ENCODE measurements at places on chromosomes 3 and 15.

- no peak for DNase-seq
Measured at GRCh38 chr15:77039217-77039533, 31.7 kb downstream of the TSPAN3 start.

- no peak for DNase-seq
Measured at GRCh38 chr3:155110022-155110421, 29.9 kb downstream of the MME start.

DNA sequence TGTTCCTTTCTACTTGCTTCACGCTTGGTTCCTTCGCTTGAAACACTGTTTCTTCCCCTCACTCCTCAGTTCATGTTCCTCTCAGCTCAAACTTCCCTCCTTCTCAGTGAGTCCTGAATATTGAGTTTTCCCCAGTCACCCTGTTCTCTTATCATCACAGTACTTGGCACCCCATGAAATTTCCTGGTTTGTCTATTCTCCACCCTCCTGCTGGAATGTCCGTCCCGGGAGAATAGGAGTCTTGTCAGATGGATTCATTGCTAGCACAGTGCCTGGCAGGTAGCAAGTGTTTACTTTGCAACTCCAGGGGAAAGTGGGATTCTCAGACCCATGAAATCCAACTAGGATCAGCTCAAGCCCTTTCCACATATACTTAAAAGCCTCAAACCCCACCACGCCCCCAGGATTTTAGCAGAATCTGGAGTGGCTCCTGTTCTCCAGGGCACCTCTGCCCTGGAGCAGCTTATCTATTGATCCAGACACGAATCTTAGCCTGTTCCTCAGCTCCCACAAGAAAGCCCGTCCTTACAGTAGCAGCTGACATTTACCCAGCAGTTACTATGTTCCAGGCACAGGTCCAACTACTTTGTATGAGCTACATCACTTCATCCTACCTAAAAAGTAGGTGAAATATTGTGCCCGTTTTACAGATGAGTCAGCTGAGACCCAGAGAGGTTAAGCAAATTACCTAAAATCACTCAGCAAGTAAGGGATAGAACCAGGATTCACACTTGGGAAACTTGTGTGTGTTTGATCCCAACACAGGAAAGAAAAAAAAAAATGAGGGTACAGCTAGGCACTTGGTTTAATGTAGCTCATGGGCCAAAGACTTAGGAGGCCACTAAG is 36.8 kb upstream of the MAP3K13 start:
- DNase-seq = no peak

GRCh38 chr15:99955532-99955931 is 222.3 kb upstream of the LYSMD4 start:
- no peak for DNase-seq

GRCh38 chr3:6504347-6504746 is 356.6 kb upstream of the GRM7 start:
- DNase-seq = no peak

- no peak for DNase-seq
Measured at GRCh38 chr3:133441867-133442270, 42.0 kb downstream of the BFSP2 start.

- DNase-seq = no peak
Measured at GRCh38 chr3:148008591-148008990, 599.4 kb downstream of the ZIC1 start.

DNA sequence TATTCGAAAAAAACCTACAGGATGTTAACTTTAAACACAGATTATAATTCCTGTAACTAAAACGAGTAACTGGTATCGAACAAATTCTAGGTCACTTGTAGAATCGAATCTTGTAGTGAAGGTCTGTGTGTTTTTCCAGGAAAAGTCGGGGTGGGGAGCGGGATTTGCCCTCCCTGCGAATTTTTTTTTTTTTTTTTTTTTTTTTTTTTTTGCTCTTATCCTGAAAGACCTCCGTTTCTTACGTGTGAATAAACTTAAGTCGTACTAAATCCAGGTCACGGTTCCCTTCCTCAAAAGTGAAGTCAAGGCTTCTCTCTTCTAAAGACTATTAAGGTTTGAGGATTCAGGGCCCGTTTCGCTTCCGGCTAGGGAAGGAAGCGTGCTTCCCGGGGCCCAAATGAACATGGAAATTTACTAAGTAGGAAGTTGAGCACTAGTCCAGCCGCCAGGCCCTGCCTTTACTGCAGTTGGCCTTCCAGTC is 770 bp downstream of the TBC1D5 start:
- peak; percentile 50 for DNase-seq

- DNase-seq = no peak
Measured at GRCh38 chr3:35241236-35241635, 398.1 kb upstream of the ARPP21 start.

- no peak for DNase-seq
Measured at GRCh38 chr3:53570709-53571108, 76.3 kb downstream of the CACNA1D start.

DNA sequence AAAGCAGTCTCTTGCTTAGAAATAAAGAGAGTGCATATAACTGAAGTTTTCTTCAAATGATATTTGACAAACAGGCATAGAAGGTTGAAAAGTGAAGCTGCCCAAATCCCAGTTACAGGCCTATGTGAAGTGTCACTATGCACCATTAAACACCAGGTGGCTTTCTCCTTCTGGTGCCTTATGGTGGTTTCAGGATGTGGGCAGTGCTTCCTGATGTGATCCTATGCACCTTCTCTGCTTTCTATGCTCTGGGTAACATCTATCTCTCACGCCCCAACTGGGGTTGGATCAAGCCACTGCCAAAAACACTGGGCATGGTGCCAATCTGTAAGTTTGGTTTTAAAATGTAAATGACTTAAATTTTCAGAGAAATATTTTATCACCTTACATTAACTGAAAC is 744.7 kb downstream of the TUSC7 start:
- DNase-seq = no peak

DNA sequence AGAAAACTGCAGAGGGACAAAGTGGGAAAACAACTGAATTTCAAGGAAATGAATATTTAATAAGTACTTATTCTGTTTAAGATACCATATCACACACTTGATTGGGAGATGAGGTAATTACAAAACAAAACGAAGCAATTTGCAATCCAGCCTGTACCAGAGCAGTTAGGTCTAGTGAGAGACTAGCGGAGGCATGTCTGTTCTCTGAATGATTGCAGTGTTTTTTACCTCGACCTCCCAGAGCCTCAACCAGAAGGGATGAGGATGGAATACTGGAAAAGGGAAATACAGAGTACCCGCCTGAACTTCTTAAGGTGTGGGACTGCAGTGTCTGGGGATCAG is 59.5 kb downstream of the PIK3CB start:
- no peak for DNase-seq

DNA sequence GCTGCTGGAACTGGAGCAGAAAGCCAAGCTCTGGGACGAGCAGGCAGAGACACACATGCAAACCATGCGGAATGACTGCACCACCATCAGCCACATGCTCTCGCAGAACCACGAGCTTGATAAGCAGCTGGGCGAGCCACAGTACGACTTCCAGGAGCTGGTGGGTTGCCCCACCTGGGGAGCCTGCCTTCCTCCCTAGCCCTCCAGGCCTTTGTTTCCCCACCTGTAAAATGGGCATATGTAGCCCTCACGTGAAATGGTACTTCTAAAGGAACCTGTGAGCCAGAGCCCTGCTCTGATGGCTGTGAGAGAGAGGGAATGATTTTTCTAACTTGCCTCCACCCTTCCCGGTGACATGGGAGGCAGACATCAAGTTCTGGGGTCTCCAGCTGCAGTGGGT is 44.6 kb upstream of the GOLGA6B start:
- no peak for DNase-seq

GRCh38 chr15:62566248-62566647 is 401.2 kb upstream of the C2CD4B start:
- no peak for DNase-seq

DNA sequence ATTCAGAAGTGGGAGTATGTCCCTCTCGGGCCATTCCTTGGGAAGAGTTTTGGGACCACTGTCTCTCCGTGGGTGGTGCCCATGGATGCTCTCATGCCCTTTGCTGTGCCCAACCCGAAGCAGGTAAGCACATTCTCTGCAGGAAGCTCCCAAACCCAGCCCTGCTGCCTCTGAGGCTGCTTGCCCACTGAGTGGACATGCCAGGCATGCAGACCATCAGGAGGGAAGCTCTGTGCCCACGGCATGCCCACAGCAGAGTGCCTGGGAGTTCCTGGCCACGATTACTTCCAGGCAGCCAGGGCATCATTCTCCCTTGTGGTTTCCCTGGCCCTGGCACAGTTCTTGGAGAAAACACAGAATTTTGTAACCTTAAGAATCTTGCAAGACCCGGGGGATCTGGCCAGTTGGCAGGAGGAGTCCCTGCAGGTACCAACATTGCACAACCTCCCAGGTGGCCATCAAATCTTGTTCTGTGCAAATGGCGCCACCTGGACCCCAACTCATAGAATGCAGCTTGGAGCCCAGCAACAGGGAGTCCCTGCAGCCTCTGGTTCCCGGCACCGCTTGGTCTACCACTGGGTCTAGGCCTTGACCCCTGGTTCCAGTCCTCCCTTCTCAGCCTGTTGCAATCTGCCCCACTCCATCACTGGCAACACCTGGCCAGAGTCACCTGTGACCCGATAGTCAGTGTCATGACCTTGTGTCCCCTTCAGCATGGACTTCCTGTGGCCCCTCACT is 20.4 kb downstream of the FAH start:
- DNase-seq = peak; percentile 28

DNA sequence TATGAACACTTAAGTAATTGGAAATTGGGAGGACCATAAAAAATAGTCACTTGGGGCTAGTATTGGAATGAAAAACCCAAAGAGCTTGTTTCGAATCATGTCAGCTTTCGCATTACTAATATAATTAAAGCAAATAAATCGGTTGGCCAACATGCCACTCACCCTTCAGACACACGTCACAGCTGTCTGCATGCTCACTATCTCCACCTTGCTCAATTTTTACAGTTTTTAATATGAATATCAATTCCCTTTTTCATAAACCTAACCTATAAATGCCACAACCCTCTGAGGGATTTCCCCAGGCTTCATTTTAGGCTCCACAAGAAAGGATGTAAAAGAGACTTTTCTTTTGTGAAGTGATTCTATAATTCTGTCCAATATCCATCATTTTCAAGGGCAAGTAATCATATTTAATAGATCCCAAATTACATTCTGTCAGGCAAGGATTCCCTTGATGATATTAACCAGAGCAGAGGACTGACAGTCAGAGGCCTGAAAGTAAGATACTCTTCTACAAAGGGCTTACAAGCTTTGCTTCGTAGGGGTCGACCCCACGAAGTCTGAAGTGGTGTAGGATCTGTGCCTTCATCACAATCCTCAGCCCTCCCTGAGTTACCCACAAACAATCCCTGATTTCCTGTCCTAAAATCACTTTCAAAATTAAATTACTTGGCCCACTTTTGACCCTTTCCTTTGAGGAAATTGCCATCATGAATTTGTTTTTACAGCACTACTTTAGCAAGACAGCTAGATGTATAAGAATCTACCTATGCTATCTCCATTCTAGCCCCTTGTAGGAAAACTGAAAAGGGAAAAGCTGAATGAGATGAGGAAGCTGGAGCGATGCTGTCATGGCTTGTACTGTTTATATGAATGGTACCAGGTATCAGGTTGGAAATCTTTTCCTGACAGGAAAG is 44.5 kb downstream of the NANOGP8 start:
- no peak for DNase-seq

- DNase-seq = no peak
Measured at GRCh38 chr3:31197941-31198340, 303.5 kb upstream of the GADL1 start.

DNA sequence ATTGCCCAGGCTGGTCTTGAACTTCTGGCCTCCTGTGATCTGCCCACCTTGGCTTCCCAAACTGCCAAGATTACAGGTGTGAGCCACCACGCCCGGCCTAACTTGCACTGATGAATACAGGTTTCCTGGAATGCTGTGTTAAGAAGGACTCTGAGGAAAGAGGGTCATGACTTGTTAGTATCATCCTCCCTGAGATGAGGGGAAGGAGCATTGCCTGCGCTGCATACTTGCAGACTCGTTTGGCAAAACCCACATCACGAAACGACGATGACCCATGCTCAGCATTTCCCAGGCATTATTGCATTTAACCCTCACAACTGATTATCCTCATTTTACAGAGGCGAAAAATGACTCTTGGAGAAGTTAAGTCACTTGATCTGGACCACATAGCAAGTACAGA is 18.9 kb downstream of the COLQ start:
- no peak for DNase-seq

DNA sequence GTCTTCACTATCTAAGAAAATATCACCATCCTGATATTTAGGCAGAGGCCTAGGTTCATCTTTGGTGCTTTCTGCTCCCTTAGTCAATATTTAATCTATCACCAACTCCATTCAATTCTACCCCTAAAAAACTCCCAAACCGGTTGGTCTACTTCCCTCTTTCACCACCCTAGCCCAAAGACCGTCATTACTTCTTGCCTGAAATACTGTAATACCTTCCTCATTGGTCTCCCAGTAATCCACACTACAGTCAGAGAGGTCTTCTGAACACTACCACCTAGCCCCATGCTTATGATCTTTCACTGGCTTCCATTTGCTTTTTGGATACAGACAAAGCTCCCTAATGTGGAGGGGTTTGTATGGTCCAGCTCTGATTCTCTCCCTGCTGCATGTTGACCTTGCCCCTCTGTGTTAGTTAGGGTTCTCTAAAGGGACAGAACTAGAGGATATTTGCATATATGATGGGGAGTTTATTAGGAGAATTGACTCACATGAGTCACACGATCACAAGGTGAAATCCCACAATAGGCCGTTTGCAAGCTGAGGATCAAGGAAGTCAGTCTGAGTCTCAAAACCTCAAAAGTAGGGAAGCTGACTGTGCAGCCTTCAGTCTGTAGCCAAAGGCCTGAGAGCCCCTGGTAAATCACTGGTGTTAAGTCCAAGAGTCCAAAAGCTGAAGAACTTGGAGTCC is 36.4 kb upstream of the ATP2C1 start:
- peak; percentile 72 for DNase-seq

- no peak for DNase-seq
Measured at GRCh38 chr3:159910991-159911663, 77.5 kb upstream of the IL12A start.

- no peak for DNase-seq
Measured at GRCh38 chr3:151003029-151003767, 30.7 kb upstream of the CLRN1 start.

DNA sequence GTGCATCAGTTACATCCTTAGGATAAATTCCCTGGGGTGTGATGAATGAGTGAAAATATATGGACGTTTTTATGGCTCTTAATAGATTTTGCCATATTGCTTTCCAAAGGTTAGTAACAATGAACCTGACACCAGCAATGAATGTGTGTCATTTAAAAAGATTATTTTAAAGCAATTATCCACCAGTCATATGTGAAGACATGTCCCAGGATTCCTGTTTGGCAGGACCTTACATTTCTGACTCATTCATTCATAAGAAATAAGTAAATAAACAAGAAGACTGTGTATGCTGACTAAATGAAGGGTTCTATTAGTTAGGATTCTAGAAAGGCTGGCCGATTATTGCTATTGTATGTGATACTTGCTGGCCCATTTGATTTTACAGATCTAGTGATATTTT is 201.5 kb downstream of the SOX2 start:
- DNase-seq = no peak

DNA sequence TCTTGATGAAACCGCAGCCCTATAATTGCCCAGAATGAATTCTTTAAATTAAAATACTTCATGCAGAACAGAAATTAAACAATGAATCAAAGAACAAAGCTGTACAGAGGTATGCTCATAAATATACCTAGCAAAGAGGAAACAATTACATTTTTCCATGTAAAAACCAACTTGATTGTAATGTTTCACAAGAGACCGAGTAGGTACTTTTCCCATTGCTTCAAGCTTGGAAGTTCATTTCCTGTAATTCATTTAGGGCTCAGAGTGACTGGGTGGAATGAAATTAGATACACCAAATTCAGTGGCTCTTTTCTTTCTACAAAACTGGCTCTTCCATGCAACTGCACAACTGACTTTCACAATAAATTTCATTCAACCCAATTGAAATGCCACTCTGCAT is 51.4 kb downstream of the FHIT start:
- no peak for DNase-seq

GRCh38 chr3:105832644-105833043 is 36.2 kb downstream of the CBLB start:
- DNase-seq = no peak

All from AML-193 (cell line).